ENCODE measurements at places on chromosomes 3 and 15. TPM values are rescaled to one million over a fixed set of nuclear protein-coding genes. Genes with fewer than 3 reads are reported as not detected.

OXTR gene
- total RNA-seq, result 0.67 TPM

SNUPN gene
- 34.6 TPM for total RNA-seq

TGM4 gene
- total RNA-seq, result not detected

RTP3 gene
- total RNA-seq, result not detected

WNT7A gene
- not detected for total RNA-seq

FGF7 gene
- not detected for total RNA-seq

SAXO2 gene
- 1.5 TPM for total RNA-seq

All from melanocyte of skin (primary cell).